ENCODE measurements at places on chromosomes 13 and 19.

- DNase-seq, result no peak
Measured at GRCh38 chr13:37510441-37510840, 88.1 kb downstream of the POSTN start.

DNA sequence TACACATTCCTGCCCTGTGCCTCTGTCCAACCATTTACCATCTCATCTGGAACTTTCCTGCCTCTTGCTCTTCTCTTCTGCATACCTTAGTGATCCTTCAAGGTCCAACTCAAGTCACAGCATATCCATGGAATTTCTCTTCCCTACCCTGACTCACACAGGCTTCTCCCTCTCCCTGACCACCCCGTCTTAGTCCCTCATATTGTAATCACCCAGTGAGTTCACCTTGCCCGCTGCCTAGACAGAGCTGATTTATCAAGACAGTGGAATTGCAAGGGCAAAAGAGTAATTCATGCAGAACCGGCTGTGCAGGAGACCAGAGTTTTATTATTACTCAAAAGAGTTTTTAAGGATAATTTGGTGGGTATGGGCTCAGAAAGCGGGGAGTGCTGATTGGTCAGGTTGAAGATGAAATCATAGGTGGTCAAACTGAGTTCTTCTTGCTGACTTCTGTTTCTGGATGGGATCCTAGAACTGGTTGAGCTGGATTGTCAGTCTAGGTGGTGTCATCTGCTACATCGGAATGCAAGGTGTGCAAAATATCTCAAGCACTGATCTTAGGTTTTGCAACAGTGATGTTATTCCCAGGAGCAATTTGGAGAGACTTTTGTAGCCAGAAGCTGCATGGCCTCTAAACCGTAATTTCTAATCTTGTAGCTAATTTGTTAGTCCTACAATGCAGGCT is 67.2 kb downstream of the HSPH1 start:
- DNase-seq, result no peak

DNA sequence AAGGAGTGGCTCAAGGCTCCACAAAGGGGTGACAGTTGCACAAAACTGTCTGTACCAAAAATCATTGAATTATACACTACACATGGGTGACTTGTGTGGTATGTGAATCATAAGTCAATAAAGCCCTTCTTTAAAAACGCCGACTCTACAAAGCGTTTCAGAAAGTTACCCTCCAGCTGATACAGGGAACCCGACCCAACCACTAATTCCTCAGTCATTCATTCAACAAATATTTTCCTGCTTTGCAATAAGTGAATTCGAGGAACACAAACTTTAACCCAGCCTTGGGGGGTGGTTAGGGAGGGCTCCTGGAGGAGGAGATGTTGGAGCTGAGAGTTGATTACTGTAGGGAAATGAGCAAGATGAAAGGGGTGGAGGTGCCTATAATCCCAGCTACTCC is 32.0 kb downstream of the LTBP4 start:
- no peak for DNase-seq

- DNase-seq, result no peak
Measured at GRCh38 chr13:111975539-111976473, 91.1 kb upstream of the SOX1 start.

DNA sequence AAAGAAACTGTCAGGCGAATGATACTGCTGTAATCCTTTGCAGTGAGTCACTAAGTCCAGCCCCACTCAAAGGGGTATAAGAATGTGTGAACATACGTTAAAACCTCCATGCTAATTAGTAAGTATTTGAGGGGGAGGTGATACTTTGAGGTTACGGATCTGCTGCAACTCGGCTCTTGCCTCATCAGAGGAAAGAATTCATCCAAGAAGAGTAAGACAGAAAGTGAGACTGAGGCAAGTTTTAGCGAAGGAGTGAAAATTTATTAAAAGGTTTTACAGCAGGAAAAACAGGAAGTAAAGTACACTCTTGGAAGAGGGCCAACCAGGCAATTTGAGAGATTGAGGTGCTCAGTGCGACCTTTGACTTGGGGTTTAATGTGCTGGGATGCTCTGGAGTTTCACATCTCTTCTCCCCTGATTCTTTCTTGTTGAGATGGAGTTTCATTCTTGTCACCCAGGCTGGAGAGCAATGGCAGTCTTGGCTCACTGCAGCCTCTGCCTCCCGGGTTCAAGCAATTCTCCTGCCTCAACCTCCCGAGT is 9.8 kb downstream of the CLEC4M start:
- DNase-seq, result no peak

- DNase-seq, result no peak
Measured at GRCh38 chr13:28473044-28473443, 21.9 kb downstream of the FLT1 start.

GRCh38 chr13:23098161-23098907 is 82.4 kb upstream of the SGCG start:
- DNase-seq, result no peak

DNA sequence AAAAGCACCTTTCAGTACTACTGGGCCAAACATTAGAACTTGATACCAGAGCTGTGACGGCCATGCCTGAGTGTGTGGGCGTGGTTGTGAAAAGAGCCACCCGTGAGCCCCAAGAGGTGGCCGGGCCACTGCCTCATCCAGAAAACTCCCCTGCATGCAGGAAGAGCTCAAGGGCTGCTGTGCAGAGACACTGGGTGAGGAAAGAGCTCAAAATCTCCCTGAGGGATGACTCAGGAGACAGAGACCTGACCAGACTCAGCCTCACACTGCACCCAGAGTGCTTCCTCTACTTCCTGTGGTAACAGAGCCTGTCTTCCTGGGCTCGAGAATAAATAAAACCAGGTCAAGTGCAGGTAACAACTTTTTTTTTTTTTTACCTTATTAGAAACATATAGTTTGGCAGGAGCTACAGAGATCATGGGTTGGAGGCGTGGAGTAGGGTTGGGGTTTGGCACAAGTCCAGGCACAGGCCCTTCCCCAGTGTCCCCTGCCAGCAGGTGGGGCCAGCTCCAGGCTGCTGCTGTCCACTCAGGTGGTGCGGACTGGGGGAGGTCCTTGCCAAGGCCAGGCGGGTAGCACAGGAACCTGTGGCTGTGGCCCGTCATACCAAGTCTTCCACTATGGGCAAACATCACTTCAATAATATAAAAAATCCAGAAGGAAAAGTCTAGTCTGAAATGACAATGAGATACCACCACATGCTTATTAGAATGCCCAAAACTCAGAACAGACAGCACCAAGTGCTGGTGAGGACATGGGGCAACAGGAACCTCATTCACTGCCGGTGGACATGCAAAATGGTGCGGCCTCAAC is 25.5 kb downstream of the ELL start:
- no peak for DNase-seq

- no peak for DNase-seq
Measured at GRCh38 chr13:49791711-49792549, 552 bp downstream of the KPNA3 start.

- no peak for DNase-seq
Measured at GRCh38 chr13:45040622-45041021, 51.3 kb downstream of the GPALPP1 start.

GRCh38 chr13:93309886-93310523 is 83.4 kb downstream of the GPC6 start:
- no peak for DNase-seq

GRCh38 chr13:100301418-100301817 is 212.5 kb downstream of the PCCA start:
- DNase-seq, result peak; percentile 61

DNA sequence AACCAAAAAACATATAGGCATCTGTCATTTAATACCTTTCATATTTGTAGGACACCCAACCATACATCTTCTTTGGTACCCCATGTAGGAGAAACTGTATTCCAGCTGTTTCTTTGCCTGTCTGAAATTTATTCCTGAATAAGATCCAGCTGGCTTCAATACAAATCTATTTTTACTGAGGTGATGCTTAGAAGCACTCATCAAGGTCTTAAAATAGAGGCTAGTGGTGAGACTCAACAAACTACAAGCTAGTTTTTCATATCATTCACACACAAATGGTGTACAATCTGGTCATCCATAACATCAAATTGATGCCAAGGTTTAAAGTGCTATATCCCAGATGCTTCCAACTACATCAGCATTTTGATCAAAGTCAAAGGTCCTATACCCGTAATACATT is 1071.3 kb upstream of the MIR17HG start:
- no peak for DNase-seq

DNA sequence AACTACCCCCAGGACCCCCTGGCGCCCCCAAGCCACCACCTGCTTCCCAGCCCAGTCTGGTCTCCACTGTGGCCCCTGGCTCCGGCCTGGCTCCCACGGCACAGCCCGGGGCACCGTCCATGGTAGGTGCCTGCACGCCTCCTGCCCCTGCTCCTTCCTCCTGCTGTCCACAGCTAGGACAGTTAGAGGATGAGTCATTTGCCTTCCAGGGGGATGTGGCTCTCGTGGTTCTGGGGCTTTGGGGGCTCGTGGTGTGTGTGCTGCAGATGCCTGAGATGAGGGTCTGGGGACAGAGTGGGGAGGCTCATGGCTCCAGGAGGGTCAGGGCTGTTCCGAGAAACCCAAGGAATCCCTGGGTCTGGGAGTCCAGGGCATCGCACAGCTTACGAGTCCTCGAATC is 12.7 kb downstream of the MED25 start:
- no peak for DNase-seq

DNA sequence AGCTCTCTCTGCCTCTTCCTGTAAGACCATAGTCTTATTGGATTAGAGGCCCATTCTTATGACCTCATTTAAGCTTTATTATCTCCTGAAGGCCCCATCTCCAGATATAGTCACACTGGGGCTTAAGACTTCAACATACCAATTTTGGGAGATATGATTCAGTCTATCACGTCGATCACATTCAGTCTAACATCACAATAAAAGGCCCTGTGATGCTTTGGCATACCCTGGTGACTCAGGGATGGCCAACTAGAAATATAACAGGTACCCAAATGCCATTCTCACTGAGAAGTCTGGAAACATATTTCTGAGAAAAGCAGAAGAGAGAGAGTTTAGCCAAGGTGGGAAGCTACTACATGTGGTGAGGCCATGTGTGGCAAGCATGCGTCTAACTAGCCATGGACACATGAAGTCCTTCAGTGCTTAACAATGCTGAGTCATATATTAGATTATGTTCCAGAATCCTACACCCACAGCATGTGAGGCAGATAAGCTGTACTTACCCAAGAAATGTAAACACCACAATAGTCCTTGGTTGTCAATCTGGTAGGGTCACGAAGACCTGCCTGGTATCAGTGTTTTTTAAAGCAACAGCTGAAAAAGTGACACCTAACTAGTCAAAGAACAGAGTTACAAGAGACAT is 485.1 kb downstream of the FOXO1 start:
- no peak for DNase-seq

DNA sequence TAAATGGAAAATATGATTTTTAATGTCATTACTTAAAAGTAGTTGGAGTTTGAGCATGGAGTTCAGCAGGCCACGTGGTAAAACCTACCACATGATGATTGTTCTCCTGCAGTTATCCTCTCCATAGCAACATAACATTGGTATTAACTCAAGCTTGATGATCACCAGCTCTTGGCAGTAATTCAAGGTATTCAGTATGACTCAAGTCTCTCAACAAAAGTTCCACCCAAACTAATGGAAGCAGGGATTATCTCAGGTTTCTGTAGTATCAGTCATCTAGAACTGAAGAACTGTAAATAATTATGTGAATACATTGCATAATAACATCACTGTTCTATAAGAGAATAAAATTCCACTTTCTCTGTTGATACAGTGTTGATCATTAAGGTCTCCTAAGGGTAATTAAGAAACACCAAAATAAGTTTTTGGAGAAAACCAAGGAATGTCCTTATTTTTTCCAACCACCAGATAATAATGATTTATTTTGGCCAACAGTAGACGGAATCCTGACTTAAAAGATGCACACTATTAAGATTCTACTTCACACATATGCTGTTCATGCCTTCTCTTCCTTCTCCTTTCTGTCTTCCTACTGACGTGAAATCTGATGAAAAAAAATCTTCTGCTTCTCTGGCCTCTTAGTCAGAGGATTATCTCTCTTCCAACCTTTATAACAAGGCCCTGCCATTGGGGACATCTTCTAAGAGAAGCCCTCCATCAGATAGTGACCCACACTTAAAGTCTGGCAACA is 1092.3 kb downstream of the EFNB2 start:
- no peak for DNase-seq

- DNase-seq, result no peak
Measured at GRCh38 chr13:30639671-30640070, 22.0 kb downstream of the USPL1 start.

GRCh38 chr13:48156466-48156865 is 61.6 kb upstream of the MED4 start:
- DNase-seq, result no peak

DNA sequence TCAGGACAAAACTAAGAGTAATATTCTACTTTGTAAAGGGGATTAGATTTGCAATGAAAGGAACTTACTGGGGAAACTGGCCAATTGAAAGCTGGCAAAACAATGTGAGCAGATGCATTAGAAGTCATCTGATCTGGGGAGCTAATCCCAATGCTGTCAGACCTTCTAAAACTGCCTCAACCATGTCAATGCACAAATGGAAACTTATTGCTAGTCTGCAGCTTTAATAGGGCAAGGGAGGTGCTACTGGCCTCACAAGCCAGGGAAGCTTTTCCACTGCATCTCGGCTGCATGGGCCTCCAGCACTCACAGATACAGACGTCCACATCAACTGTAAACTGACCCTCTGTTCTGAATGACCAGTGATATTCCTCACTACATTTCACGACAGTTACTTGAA is 154.2 kb downstream of the LHFPL6 start:
- DNase-seq, result peak; percentile 25

- DNase-seq, result no peak
Measured at GRCh38 chr13:69619651-69620050, 488.0 kb upstream of the ATXN8OS start.

GRCh38 chr13:88979465-88980175 is 1308.4 kb downstream of the SLITRK5 start:
- DNase-seq, result no peak

DNA sequence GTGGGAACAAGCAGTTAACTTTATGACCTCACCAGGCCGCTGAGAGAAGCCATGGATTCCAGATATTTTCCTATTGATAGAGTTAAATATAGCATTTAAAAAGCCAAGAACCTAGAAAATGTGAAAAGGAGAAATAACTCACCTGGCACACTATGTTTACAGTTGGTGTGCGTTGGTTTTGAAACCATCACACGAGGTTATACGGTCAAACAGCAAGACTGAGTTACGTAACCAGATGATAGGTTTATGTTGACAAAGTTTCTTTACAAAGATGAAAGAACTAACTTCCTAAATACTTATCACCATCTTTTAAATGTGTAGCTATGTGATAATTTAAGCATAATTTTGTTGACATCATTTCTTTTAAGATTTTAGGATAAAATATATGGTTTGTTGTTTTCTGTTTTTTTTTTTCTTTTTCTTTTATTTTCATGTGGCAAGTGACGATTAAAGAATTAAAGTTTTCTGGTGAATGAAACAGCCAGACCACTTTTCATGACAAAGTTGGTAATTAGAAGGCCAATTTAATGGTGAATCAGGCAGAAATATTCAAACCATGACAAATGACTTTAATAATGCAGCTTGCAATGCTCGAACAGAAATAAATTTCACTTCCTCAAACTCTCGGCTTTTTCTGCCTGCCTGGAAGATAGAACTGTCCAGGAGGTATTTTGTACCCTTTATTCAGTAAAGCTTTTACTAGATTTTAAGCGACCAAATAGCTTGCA is 339.1 kb upstream of the OBI1 start:
- no peak for DNase-seq

GRCh38 chr13:45021250-45021649 is 31.9 kb downstream of the GPALPP1 start:
- no peak for DNase-seq

- DNase-seq, result no peak
Measured at GRCh38 chr19:44813841-44814470, 5.1 kb downstream of the BCAM start.

Measured in cerebellar nuclear complex (tissue), 1 donor.